Stimulated activated CD8-positive, alpha-beta memory T cell treated with anti-CD3 and anti-CD28 coated beads, Interleukin-2, amount 100 ng/mL, for 1 hour (primary cell): ENCODE measurements at places on chromosomes 2 and 18.

- no peak for DNase-seq
These were observed 37.2 kb upstream of the DNMT3A start for GRCh38 chr2:25378731-25379490.

DNA sequence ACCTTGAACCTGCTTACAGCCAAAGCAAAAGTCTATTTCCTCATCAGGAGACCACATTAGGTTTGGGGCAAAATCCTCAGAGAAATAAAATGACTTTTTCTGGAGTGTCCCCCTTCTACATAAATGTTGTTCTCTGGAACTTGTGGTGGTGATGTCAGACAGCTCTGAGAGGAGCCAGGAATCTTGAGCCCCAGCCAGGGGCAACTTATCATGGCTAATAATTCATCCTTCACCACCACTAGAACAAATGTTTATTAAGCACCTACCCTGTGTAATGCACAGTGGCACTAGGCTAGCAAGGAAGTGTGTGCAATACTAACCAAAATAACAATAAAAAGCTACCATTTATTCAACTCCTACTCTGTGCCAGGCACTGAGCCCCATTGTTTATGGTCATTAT, 9.0 kb upstream of the BMP10 start:
- DNase-seq = no peak

GRCh38 chr2:120964819-120965218, 229.2 kb downstream of the GLI2 start:
- no peak for DNase-seq

- DNase-seq = no peak
These were observed 16.0 kb downstream of the EPG5 start for GRCh38 chr18:45951016-45951714.

GRCh38 chr2:178429336-178429735, 21.6 kb downstream of the PRKRA start:
- DNase-seq = no peak

- no peak for DNase-seq
These were observed 644.6 kb upstream of the RAB6C start for GRCh38 chr2:129334696-129335410.

DNA sequence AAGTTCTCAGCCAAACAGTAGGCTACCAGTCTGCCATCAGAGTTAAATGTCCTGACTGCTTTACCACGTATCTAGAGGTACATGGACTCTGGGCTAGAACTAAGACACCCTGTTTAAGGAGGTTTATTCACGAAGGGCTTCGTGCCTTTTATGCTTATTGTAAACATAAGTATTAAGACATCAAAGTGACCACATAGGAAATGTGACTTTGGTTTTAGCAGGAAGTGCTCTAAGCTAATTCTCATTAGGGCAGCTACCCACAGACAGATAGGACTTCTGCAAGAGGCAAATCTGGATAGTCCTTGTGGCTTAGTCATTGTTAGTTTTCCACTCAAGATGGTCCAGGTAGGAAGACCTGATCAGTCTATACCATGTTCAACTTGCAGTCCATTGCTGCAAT, 233.3 kb upstream of the MGAT5 start:
- no peak for DNase-seq

- DNase-seq = no peak
These were observed 242.8 kb downstream of the KCNE4 start for GRCh38 chr2:223294756-223295155.

GRCh38 chr2:69668598-69668997, 25.1 kb upstream of the AAK1 start:
- no peak for DNase-seq

GRCh38 chr2:151040039-151040438, 221.6 kb downstream of the RBM43 start:
- no peak for DNase-seq

GRCh38 chr2:127563458-127564428, 28.3 kb downstream of the MYO7B start:
- no peak for DNase-seq

GRCh38 chr2:128601298-128602037, 282.8 kb upstream of the HS6ST1 start:
- no peak for DNase-seq

DNA sequence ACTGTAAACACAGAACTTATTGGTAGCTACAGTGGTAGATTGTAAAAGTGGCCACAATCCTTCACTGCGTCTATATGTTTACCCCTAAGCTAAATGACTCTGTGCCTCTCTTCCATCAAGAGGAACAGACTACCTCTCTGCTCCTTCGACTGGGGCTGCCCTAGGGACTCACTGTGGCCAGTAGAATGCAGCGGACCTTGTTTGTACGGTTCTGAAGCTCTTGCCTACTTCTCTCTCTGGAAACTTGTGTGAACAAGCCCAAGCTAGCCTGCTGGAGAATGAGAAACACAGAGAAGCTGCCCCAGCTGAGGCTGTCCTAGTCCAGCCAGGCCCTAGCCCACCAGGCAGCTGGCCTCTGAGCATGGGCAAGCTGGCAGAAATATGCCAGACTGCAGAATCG, 140.8 kb upstream of the SLC1A4 start:
- no peak for DNase-seq

- DNase-seq = no peak
These were observed at the start of gene GULP1 for GRCh38 chr2:188291617-188292347. TSS of gene GULP1 (plus strand) at chr2:188291874. CDS start at chr2:188477703, 185,829 bp downstream.

GRCh38 chr2:217901400-217901799, 101.4 kb downstream of the TNS1 start:
- no peak for DNase-seq

DNA sequence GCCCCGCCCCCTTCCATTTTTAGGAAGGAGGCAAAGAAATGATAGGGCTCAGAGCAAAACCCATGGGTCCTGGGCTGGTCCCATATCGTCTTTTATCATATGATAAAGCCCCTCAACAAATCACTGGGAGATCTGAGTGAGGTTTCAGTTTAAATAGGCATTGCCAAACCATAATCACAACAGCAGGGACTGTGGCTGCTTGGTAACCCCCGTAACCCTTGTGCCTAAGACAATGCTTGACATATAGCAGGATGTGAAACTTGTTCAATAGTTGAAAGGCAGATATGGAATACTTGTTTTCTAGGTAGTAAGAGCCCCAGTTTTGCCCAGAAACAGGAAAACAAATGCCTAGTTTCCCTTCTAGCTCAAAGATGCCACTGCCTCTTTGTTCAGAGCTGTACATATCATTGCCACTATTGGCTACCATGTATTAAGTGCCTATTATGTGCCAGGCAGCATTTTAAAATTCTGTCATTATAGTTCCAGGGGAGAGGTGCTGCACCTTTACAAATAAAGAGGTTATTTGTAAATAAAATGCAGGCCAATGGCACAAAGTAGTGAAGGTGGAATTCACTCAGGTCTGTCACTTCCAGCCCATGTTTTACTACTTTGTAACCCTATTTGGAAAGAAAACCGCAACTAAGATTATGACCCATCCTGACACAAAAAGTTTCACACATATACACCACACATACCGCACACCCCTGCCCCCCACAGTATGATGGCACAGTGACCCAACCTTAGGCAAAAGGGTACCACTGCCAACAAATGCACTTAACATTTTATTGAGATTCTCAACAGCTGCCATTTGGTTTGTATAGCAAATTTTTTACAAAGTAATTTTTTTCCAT, 14.2 kb downstream of the NAGK start:
- no peak for DNase-seq

DNA sequence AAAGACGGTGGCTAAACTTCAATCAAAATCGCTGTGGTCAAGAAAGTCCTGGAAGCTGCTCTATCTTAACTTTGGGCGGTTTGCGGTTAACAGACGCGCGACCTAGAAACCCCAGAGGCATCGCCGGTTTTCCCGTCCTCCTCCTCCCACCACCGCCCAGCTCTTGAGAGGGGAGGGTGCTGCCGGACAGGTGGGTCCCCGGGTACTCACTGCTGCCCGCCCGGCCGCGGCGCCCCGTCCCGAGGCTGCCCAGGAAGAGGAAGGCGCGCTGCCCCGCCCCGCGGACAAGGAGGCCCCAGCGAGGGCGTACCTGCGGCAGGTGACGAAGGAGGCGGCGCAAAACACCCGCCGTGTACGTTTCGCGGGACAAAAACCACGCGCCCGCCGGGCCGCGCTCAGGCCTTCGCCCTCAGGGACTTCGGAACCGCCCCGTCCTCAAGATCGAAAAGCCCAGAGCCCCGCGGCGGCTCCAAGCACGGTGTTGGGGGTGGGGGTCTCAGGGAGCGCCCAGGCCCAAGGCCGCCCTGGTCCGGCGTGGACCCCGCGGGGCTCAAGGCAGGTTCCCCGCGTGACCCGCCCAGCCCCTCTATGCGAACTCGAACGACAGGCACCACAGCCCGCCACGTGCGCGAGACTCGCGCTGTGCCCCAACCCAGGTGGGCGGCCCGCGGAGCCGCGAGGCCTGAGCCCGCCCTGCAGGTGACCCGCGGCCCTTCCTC, at the start of gene SH3YL1:
Gene SH3YL1 (minus strand): TSS at position 259 of the 719 bp plus-strand sequence. CDS start 48 bp downstream, at position 211.
- peak; percentile 35 for DNase-seq

DNA sequence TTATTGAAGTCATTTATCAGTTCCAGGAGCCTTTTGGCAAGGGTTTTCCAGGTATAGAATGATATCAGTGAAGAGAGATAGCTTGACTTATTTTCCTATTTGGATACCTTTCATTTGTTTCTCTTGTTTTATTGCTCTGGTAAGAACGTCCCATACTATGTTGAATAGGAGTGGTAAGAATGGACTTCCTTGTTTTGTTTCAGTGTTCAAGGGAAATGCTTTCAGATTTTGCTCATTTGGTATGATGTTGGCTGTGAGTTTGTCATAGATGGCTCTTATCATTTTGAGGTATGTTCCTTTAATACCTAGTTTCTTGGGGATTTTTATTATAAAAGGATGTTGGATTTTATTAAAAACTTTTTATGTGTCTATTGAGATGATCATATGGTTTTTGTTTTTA, 87.1 kb upstream of the EPAS1 start:
- DNase-seq = no peak

- no peak for DNase-seq
These were observed 743.6 kb downstream of the RNF144A start for GRCh38 chr2:7660816-7661215.

GRCh38 chr2:55033076-55033742, 17.0 kb downstream of the RTN4 start:
- no peak for DNase-seq

DNA sequence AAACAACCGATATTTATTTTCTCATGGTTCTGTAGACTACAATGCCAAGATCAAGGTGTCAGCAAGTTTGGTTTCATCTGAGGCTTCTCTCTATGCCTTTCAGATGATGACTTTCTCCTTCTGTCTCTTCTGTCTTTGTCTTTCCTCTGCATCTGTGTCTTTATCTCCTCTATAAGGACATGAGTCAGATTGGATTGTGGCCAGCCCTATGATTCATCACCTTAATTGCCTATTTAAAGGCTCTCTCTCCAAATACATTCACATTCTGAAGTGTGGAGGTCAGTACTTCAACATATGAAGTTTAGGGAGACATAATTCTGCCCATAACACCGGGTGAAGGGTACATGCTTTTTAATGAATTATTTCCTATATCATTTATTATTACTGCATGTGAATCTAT, 71.2 kb upstream of the CNTNAP5 start:
- DNase-seq = no peak

GRCh38 chr18:6601241-6601640, 128.3 kb upstream of the ARHGAP28 start:
- DNase-seq = no peak

- DNase-seq = no peak
These were observed 9.5 kb upstream of the KDSR start for GRCh38 chr18:63376538-63376937.

- DNase-seq = no peak
These were observed 228.4 kb upstream of the SLC39A10 start for GRCh38 chr2:195428673-195429072.

DNA sequence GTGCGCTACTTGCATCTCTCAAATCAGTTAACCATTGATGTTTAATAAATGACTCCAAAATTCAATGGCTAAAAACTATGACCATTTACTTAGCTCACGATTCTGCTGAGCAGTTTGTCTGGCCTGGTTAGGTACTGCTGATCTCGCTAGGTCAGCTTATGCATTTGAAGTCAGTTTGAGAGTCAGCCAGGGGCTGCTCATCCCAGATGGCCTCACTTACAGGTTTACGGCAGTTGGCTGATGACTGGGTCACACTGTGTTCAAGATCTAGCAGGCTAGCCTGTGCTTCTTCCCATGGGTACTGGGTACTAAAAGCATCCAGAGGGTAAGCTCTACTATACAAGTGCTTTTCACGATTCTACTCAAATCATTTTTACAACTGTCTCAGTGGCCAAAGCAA, 122.1 kb downstream of the DLGAP1 start:
- no peak for DNase-seq

DNA sequence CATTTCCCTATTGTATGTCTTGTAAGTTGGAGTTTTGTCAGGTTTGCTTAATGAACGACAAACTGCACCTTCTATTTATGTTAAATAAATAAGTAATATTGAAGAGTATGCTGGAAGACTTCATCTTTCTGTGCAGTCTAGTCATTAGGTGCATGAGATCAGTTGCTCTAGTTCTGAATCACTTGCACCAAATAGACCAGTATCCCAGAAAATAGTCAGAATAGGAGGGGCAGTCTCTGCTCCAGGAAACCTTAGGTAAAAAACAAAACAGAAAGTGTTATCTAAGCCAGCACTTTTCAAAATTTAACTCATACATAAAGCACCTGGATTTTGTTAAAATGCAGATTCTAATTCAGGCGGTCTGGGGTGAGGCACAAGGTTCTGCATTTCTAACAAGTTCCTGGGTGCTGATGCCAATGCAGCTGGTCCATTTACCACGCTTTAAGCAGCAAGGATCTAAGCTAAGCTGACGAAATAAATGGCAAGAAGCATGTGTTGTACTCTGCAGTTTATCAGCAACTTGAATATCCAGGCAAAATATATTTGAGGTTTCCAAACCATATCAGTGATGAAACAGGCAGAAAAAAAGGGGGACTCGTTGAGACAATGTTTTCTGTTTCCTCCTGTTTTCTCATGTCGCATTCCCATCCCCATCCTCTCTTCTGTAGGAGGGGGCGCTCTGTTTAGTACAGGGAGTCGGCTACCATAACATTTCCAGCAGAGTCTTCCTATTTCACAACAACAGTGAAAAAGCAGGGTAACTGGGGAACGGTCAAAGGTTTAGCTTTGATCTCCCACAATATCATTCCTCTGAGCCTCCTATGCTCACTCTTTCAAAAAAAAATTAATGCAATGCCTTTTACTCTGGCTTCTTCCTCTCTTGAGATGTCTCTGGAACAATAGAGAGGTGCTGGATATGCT, 106.4 kb downstream of the MBD2 start:
- DNase-seq = no peak

GRCh38 chr2:213923543-213923942, 487.3 kb upstream of the VWC2L start:
- no peak for DNase-seq

- DNase-seq = no peak
These were observed 95.3 kb downstream of the EVA1A start for GRCh38 chr2:75465317-75465984.

GRCh38 chr18:61870151-61870550, 22.7 kb downstream of the RNF152 start:
- DNase-seq = no peak

GRCh38 chr2:172640389-172640788, 84.5 kb downstream of the PDK1 start:
- no peak for DNase-seq
